ENCODE measurements at places on chromosomes 6 and 20. TPM values are rescaled to one million over a fixed set of nuclear protein-coding genes. Genes with fewer than 3 reads are reported as not detected.

- DNase-seq: no peak
- H3K4me3 ChIP-seq: no peak overlapping the region
- H3K36me3 ChIP-seq: no peaks in the 10 kb centered on the region
- no peaks in the 10 kb centered on the region for H3K4me1 ChIP-seq
- H3K27me3 ChIP-seq: no peaks in the 10 kb centered on the region
- H3K27ac ChIP-seq: no peak overlapping the region
These were observed 8.9 kb upstream of the AHI1 start for GRCh38 chr6:135506270-135506997.

GRCh38 chr6:142784344-142784743 is 160.6 kb downstream of the HIVEP2 start:
- no peak overlapping the region for H3K4me3 ChIP-seq
- H3K27ac ChIP-seq: no peak overlapping the region
- no peak for DNase-seq

GRCh38 chr20:3889489-3890397 is 556 bp downstream of the PANK2 start:
- H3K36me3 ChIP-seq: peaks cover 21% of the 10 kb centered on the region
- H3K27ac ChIP-seq: peak overlapping the region; percentile 91
- DNase-seq: peak; percentile 55
- no peaks in the 10 kb centered on the region for H3K27me3 ChIP-seq

DNA sequence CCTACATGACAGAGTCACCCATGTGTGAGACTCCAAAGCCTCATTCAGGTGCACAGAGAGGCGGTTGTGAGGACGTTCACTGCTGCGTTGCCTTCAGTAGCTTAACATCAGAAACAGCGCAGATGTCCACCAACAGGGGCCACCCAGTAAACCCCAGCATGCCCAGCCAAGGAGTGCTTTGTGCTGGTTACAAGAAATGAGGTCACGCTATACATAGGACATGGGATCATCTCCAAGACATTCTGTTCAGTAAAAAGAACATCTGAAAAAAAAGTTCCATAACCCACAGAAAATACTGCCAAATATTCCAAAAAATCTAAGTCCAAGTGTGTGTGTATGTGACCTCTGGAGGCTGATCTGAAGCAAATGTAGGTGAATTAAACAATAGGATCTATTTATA is 16.0 kb downstream of the SLC52A3 start:
- H3K27me3 ChIP-seq: no peaks in the 10 kb centered on the region
- no peak for DNase-seq
- peaks cover 6% of the 10 kb centered on the region for H3K4me1 ChIP-seq
- no peaks in the 10 kb centered on the region for H3K36me3 ChIP-seq

- no peak within 1 kb of the TSS for H3K4me3 ChIP-seq
- no peaks in the 10 kb centered on the region for H3K4me1 ChIP-seq
- no peak for DNase-seq
- no peak within 1 kb of the TSS for H3K27ac ChIP-seq
These were observed at the start of gene GPX5 for GRCh38 chr6:28525496-28526039. Gene GPX5 (plus strand): TSS chr6:28525881. CDS start chr6:28526014, 133 bp downstream.

DNA sequence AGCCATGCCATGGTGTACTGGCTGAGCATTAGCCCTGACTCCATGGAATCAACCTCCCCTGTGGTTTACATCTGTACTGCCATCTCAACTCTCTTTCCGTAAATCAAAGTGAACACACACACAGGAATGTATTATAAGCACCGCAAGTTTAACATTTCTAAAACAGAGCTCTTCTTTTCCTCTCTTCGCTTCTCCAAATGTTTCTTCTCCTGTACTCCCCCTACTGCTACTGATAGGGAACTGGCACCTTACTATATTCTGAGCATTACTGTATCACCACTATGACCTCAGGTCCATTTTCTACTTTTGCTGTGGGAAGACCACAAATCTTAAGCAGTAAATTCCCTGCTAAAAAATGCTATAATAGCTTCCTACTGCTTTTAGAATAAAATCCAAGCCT is 101.2 kb downstream of the NUS1 start:
- H3K4me1 ChIP-seq: no peaks in the 10 kb centered on the region
- no peak overlapping the region for H3K27ac ChIP-seq
- no peak for DNase-seq
- no peaks in the 10 kb centered on the region for H3K36me3 ChIP-seq
- H3K27me3 ChIP-seq: no peaks in the 10 kb centered on the region

The SLC2A10 gene
- 2.1 TPM for total RNA-seq

The TAGAP gene
- total RNA-seq: 0.51 TPM

DNA sequence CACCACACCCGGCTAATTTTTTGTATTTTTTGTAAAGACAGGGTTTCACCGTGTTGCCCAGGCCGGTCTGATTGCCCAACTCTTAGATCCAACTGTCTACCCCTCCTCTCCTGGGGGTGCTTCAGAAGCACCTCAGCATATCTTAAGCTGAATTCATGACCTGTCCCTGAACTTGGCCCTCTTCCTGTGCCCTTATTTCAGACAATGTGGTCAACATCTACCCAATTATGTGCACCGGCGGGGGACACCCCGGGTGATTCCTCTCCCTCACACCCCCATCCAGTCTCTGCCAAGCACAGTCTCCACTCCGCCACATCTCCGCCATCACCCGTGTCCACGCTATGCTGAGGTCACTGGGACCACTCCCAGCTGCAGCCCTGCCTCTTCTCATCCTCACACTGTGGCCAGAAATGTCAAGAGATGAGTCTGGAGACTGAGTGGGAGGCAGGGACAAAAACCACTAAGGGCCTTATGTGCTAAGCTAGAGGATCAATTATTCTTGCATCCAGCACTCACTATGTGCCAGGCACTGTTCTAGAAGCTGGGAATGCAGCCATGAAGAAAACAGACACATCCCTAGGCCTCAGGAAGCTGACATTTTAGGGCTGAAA is 111.9 kb downstream of the ARMC2 start:
- no peak overlapping the region for H3K4me3 ChIP-seq
- no peak for DNase-seq
- H3K27me3 ChIP-seq: no peaks in the 10 kb centered on the region

- no peak overlapping the region for H3K4me3 ChIP-seq
- H3K36me3 ChIP-seq: no peaks in the 10 kb centered on the region
- peak overlapping the region; percentile 38 for H3K27ac ChIP-seq
- no peaks in the 10 kb centered on the region for H3K27me3 ChIP-seq
- peaks cover 18% of the 10 kb centered on the region for H3K4me1 ChIP-seq
These were observed 211.1 kb downstream of the ANKRD60 start for GRCh38 chr20:58017231-58017969.

DNA sequence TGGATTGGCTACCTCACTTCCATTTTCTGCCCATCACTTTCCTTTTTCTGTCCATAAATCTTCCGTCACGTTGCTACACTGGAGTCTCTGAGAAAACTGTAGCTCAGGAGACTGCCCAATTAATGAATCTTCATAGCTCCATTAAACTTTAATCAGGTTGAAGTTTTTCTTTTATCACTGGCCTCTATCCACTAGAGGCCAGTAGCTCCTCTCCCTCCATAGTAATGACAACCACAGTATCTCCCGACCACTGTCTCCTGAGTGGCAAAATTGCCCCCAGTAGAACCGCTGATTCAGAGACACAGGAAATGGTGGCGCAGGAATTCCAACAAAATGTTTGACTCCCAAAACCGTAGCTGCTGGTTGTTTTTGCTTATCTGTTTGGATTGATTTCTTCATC is 18.4 kb upstream of the DOK5 start:
- no peaks in the 10 kb centered on the region for H3K27me3 ChIP-seq
- H3K36me3 ChIP-seq: no peaks in the 10 kb centered on the region
- H3K4me1 ChIP-seq: no peaks in the 10 kb centered on the region
- H3K4me3 ChIP-seq: no peak overlapping the region
- H3K27ac ChIP-seq: no peak overlapping the region

The KCNQ5 gene
- not detected for total RNA-seq

The NOX3 gene
- not detected for total RNA-seq

The DPPA5 gene
- total RNA-seq: not detected

DNA sequence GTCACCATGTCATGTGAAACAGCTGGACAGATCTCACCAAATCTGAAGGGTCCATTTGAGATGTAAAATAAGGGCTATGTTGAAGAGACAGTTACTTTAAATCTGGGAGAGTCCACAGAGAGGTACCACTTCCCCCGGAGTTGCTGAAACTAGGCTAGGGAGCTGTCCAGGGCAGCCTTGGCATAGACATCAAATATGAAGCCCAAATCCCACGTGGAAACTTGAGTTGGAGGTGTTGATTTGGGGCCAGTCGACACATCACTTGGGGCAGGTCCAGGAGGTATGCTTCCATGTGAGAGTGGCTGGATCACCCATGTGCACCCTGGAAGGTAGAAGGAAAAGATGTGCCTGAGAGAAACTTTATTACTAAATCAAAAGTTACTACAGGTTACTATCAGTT is 12.0 kb upstream of the SERPINB9 start:
- DNase-seq: no peak
- no peaks in the 10 kb centered on the region for H3K4me1 ChIP-seq
- no peaks in the 10 kb centered on the region for H3K36me3 ChIP-seq

GRCh38 chr6:135073217-135073616 is 18.6 kb upstream of the HBS1L start:
- H3K4me1 ChIP-seq: no peaks in the 10 kb centered on the region
- DNase-seq: no peak
- H3K4me3 ChIP-seq: no peak overlapping the region
- no peaks in the 10 kb centered on the region for H3K27me3 ChIP-seq

- DNase-seq: no peak
- H3K4me1 ChIP-seq: no peaks in the 10 kb centered on the region
- no peak overlapping the region for H3K27ac ChIP-seq
- H3K27me3 ChIP-seq: peaks cover 46% of the 10 kb centered on the region
- no peak overlapping the region for H3K4me3 ChIP-seq
These were observed 2.7 kb downstream of the PAX1 start for GRCh38 chr20:21707999-21708737.

The AKAP12 gene
- total RNA-seq: 10.7 TPM

The SYCP2 gene
- total RNA-seq: 1.1 TPM

GRCh38 chr6:75402296-75402695 is 91.3 kb downstream of the FILIP1 start:
- H3K4me3 ChIP-seq: no peak overlapping the region
- H3K36me3 ChIP-seq: no peaks in the 10 kb centered on the region
- peak overlapping the region; percentile 56 for H3K27ac ChIP-seq
- peak; percentile 36 for DNase-seq
- peaks cover 78% of the 10 kb centered on the region for H3K4me1 ChIP-seq

DNA sequence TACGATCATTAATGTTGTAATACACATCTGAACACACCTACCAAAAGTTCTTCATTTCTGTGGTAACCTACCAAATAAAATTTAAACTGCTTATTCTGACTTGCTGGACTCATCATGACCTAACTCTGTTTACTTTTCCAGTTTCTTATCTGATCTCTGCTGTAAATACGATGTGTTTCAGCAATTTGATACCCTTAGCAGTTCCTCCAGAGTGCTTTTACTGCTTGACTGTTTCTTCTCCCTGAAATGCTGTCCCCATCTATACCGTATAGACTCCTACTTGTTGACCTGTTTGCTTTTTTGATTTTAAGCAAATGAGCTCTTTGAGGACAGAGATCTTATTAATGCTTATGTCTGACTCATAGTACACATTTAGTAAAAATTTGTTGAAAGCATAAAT is 119.5 kb downstream of the SCAF8 start:
- no peak for DNase-seq
- no peaks in the 10 kb centered on the region for H3K36me3 ChIP-seq
- H3K4me1 ChIP-seq: no peaks in the 10 kb centered on the region
- no peak overlapping the region for H3K4me3 ChIP-seq

The NT5E gene
- 3.5 TPM for total RNA-seq

The ULBP1 gene
- total RNA-seq: 0.16 TPM

DNA sequence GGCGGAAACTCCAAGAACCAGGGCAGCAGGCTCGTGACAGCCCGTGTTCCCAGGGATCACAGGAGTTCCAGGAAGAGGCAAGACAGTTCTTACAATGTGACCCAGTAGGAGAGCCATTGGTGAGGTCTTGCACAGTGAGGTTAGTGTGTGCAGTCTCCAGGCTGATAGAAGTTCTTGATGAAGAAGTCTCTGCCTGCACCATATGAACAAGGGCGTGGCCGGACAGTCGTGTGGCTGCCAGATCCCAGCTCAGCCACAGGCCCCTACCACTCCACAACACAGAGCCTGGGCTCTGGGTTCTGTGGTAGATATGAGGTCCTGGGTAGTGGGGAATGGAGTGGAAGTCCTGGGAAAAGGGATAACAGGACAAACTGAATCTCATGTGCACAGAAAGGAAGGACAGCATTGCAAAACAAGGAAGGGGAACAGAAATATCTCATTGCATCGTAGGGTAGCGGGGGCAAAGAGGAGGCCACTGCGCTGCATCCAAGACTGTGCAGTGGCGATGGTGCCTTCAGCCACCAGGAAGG is 65.2 kb downstream of the STX11 start:
- no peak for DNase-seq
- H3K36me3 ChIP-seq: no peaks in the 10 kb centered on the region
- peak overlapping the region; percentile 93 for H3K27ac ChIP-seq
- peaks cover 25% of the 10 kb centered on the region for H3K4me1 ChIP-seq

- H3K4me1 ChIP-seq: no peaks in the 10 kb centered on the region
- H3K36me3 ChIP-seq: no peaks in the 10 kb centered on the region
- DNase-seq: no peak
- no peaks in the 10 kb centered on the region for H3K27me3 ChIP-seq
These were observed 12.3 kb upstream of the MTG2 start for GRCh38 chr20:62170536-62170935.

The ADTRP gene
- total RNA-seq: 0.85 TPM

DNA sequence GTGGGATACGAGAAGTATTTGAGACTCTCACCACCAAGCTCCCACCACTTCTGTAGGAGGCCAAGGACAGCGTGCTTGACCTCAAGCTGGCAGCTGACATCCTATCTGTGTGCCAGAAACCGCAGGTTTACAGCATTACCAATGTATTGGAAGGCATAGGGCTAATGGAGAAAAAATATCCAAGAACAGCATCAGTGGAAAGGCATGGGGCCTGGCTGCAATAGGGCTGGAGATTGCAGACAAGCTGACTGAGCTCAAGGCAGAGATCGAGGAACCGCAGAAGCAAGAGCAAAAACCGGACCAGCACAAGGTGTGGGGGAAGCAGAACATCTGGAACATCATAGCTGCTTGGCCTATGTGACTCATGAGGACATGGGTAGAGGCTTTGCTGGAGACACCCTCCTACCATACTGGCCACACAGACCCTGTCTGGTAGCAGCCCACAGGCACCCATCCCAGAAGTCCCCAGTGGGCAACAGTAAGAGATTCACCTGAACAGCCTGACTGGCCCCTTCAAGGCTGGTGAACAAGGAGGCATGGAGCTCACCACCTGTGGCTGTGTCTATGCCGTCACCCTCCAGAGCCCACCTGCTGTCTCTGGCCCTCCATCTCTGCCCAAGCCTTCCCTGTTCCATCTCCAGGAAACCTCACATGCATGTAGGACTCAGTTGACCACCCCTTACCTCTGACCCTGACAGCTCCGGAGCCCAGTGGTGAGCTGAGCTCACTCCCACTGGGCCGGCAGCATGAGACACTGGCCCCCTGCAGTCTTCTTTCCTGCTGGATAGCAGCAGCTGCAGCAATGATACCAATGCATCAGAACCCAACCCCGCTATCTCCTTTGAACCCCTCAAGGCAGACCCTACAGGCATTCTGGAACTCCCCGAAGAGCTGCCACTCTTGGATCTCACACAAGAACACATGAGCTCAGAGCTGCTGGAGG is 171.1 kb downstream of the KIF6 start:
- H3K4me3 ChIP-seq: no peak overlapping the region
- peak; percentile 43 for DNase-seq
- H3K36me3 ChIP-seq: no peaks in the 10 kb centered on the region
- H3K27ac ChIP-seq: no peak overlapping the region
- no peaks in the 10 kb centered on the region for H3K27me3 ChIP-seq

GRCh38 chr20:1657556-1658334 is at the start of gene SIRPG:
Gene SIRPG (minus strand): TSS chr20:1657779. CDS start chr20:1657714, 65 bp downstream.
- H3K4me1 ChIP-seq: no peaks in the 10 kb centered on the region
- H3K36me3 ChIP-seq: no peaks in the 10 kb centered on the region
- no peak within 1 kb of the TSS for H3K4me3 ChIP-seq
- DNase-seq: no peak
- no peak within 1 kb of the TSS for H3K27ac ChIP-seq
